ENCODE measurements at places on chromosomes 3 and 15.

DNA sequence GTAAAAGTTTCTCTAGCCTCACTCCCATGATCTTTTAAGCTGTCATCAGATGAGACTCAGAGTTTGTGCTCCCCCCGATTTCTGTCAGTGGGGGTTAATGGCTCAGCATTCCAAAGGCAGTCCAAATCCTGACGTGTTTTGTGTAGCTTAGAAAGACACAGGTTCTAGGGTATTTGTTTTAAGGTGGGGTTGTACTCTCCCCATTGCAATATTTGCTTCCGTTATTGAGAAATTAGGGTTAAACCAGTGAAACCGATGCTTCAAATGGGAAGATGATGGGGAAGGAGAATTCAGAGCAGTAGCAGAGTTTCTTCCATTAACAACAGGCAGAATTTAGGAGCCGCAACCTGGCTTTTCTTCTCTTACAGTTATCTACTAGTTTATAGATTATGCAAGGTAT is 3.4 kb downstream of the PIGB start:
- DNase-seq: no peak

- no peak for DNase-seq
Measured at GRCh38 chr3:14452740-14453710, 50.6 kb downstream of the SLC6A6 start.

DNA sequence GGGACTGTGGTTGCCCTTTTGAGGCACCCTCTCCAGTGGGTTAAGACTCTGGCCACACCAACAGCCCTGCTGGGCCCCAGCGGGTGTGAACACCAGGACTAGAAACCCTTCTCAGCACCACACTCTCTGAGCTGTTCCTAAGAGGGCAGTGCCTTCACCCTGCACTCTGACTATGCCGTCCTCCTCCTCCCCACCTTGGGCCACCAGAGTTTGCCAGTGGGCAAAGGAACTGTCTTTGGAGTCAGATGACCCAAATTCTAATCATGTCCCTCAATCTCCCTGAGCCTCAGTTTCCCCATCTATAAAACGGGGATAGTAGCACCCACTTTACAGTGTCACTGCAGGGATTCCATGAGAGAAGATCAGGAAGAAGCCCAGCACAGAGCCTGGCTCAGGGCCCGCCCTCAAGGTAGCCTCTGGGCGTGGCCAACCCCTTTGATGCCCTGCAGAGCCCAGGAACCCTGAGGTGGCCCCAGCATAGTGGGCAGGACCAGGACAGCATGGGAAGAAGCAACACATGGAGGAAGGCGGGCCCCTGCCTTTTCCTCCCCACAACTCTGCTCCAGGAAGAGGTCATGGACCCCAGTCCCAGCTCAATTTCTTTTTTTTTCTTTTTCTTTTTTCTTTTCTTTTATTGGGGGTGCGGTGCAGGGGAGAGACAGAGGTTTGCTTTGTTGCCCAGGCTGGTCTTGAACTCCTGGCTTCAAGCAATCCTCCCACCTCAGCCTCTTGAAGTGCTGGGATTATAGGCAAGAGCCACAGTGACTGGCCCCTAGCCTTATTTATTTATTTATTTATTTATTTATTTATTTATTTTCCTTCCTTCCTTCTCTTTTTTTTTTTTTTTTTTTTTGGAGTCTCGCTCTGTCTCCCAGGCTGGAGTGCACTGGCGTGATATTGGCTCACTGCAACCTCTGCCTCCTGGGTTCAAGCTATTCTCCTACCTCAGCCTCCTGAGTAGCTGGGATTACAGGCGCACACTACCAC is 115.7 kb upstream of the LINGO1 start:
- DNase-seq: no peak

DNA sequence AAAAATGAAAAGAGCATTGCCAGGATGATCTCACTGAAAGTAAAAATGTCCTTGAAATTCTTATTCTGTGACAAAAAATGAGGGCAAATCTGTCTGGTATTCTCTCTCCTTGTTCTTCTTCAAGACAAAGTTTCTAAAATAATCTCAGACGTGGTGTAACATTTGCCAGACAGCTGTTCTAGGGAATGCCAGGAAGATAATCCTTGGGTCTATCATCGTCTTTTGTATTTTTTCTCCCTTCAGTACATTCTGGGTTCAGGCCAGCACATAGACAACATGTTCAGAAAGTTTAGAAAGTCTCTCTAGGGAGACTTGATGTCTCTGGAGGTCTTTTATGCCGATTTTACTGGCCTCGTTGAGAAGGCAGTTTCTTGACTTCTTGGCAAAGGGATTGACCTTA is 121.2 kb upstream of the HES1 start:
- DNase-seq: no peak

DNA sequence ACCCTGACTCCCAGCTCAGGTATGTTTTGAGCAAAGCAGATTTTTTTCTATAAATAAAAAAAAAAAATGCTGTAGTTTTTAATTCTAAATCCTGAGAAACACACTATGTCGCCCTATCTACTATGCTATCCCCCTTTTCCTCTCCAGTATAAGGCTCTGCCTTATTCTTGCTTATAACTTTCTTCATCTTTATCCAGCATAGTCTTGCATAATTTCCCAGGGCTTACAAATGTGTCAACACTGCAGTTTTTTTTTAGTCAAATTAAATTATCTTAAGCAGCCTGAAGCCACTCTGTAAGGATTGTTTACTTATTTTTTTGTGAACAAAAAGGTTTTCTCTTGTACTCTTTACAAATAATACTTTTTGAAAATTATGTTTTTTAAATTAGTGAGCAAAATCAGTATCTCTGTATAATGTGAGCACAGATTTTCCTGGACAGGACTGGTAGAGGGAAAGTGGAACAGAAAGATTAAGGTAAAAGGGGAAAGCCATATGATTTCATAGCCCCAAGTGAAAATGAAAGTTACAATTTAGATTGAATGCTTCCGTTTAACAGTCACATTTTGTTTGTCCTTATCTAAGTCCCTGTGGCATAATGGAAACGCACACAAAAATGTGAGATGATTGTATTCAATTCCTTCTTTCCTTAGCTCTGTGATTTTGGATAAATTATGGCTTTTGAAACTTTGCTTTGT is 5.6 kb upstream of the PYDC2 start:
- no peak for DNase-seq

GRCh38 chr3:157531771-157532170 is 28.6 kb upstream of the VEPH1 start:
- DNase-seq: no peak

DNA sequence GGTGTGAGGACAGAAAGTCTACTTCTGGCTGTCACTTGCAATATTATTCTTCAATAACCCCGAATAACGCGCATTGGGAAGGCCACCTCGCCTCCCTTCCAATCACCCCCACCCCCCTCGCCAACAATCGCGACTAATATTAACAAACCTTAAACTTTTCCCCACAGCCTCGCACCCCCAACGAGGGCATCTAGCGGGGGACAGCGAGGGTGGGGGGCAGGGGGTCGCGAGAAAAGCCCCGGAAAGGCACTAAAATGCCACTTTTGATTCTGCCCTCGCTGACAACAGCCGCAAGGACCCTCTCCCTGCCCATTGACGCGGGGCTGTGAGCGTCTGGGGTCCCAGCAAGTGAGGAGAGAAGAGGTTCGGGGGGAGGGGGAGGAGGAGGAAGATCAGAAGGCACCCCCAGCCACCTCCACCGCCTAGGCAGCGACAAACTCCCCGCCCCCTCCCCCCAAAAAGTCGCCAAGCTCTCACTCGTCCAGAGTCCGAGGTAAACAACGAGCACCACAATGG is 868 bp downstream of the SATB1 start:
- DNase-seq: no peak

GRCh38 chr15:23516866-23517265 is 48.6 kb upstream of the MKRN3 start:
- DNase-seq: no peak

DNA sequence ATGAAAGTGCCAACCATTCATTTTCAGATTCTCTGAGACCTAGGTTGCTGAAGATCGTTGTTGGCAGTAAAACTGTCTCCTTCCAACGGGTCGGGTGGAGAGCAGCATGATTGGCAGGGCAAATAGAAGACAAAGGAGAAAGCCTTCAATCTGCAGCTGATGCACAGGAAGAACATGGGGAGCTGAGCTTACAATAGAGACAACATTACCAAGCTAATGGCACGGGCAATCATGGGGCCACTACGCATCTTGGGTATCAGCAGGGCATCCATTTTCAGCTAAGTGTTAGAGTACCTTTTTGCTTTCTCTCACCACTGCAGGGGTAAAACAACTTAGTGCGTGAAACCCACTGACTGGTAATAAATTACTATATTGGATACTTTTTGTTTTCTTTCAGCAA is 114.8 kb downstream of the WDR72 start:
- DNase-seq: no peak

GRCh38 chr3:111547631-111548030 is 5.6 kb downstream of the CD96 start:
- no peak for DNase-seq

DNA sequence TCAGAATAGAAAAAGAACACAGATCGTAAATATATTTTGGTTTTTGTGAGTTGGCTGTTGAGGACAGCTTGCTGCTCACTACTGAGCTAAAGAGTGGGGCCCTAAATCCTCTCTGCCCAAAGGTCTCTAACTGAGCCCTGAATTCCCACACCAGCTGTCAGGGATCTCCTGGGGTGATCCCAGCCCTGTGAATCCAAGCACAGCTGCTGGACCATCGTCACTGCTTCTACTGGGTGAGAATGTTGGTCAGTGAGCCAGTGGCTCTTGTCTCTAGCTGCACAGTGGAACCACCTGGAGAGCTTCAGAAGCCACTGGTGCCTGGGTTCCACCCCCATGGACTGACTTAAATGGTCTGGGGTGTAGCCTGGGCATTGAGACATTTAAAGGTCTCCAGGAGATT is 90.5 kb upstream of the IL12A start:
- DNase-seq: no peak

DNA sequence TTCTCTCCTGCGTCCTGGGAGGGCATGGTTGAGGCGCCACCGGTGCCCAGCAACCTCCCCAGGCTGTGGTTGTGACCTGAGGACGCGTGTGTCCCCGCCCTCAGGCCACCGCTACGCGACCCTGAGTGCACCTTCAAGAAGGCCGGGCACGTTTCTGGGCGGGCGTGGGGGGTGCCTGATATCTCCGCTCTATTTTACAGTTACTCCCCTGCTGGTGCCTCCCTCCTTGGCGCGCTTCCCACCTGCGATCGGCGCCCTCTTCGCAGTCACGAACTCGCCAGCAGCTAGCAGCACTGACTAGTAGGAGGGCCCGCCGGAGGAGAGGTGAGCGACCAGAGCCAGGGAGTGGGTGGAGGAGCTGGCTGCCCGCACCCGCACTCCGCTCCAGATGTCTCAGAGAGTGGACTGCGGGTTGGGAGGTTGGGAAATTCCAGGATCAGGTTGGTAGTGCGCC is 43.2 kb upstream of the POLG start:
- DNase-seq: no peak

DNA sequence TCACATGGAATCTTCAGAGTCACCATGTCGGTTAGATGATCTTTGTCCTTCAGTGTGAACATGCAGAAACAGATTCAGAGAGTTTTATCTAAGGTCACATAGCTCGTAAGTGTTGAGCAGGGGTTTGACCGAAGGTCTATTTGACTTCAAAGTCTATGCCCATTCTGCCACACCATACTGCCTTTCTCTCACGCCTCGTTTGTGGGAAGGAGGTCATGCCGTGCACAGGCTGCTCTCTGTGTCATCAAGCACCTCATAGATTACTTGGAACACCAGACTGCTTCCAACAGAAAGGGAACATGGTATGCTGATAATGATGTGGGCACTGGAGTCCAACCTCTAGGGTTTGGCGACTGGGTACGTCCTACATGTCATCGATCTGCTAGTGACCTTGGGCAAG is 128.8 kb downstream of the SV2B start:
- DNase-seq: no peak

DNA sequence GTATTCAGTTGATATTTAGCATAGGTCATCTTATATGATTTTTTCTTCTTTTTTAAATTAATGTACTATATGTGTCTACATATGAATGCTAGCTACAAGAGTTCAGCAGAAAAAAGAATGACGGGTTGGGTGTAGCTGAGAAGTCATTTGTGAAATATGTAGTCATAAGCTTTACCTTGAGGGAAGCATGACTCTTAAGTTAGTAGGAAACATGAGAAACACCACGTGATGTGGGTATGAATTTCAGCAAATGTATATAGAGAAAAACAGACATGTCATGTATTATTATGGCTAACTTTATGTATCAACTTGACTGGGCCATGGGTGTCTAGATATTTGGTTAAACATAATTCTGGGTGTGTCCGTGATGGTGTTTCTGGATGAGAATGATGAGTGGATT is 125.0 kb downstream of the RAP2B start:
- no peak for DNase-seq

- DNase-seq: no peak
Measured at GRCh38 chr3:142501004-142501926, 53.4 kb upstream of the XRN1 start.

- no peak for DNase-seq
Measured at GRCh38 chr3:65854606-65855304, 184.0 kb downstream of the MAGI1 start.

- DNase-seq: no peak
Measured at GRCh38 chr15:91473894-91474545, 374.0 kb downstream of the SV2B start.

- no peak for DNase-seq
Measured at GRCh38 chr3:100002599-100003350, 111.5 kb downstream of the FILIP1L start.

- DNase-seq: no peak
Measured at GRCh38 chr3:123632161-123632655, 47.4 kb upstream of the HACD2 start.

- DNase-seq: no peak
Measured at GRCh38 chr15:78075490-78076230, 1.9 kb downstream of the TBC1D2B start.

DNA sequence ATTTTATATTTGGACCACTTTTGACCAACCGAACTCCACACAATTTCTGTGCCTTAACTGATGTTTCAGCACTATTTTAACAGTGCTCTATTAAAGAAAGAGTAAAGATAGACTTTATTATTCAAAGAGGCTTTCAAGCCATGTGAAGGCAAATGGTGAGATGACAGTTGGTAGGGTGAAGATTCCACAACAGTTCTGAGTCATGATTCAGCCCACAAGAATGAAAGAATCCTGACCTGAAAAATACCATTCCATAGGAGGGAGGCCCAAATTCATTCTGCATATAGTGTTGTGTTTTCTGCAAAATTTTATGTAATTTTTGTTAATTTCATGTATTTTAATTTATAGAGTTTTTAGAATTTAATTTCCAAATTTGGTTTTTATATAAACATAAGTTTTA is 135.6 kb upstream of the STAC start:
- no peak for DNase-seq

GRCh38 chr3:114078126-114078525 is 21.6 kb downstream of the QTRT2 start:
- no peak for DNase-seq

GRCh38 chr15:35194296-35194695 is 109.2 kb upstream of the NANOGP8 start:
- no peak for DNase-seq

GRCh38 chr3:86109434-86109833 is 881.5 kb downstream of the VGLL3 start:
- no peak for DNase-seq

- DNase-seq: no peak
Measured at GRCh38 chr3:158352551-158352950, 218.4 kb upstream of the MLF1 start.

Measured in NCI-H187 treated with DMSO at 0.1 percent for 48 hours (cell line).